HFFc6 (cell line): ENCODE measurements at places on chromosomes 13 and 19.

DNA sequence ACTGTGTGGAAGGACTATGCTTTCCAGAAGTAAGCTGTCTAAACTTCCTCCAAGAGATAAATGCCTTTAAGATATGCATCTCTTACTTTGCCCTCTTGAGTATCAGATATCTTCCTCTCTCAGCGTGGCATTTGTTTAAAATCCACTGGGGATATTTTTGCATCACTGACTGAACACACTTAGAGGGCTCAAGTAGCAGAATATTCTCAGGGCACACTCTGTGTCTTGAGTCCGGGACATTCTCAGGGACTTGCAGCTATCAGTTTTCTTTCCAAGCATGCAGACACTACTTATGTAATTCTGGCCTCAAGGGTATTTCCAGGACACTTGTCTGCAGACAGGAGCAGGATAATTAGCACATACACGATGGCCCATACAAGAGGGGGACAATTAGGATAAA lies 84.7 kb downstream of the ERCC5 start:
- DNase-seq: no peak

DNA sequence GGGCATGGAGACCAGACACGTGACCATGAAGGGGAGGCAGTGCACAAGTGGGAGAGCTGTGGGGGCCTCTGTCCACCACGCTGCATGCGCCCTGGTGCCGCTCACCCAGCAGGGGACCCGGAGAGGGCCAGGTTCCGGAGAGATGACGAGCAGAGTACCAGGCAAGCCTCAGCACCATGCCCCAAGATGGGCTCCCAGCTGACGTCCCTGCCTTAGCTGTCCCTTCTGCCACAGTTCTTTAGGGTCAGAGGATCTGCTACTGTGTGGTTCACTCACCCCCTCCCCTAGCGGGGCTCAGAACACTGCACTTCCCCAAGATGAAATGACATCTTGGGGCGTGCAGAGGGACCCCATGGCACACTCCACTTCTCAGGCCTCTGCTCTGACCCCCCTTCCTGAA lies 9.6 kb upstream of the PRKD2 start:
- DNase-seq: no peak

- DNase-seq: no peak
Measured at GRCh38 chr13:86788616-86789015, 882.6 kb upstream of the SLITRK5 start.

DNA sequence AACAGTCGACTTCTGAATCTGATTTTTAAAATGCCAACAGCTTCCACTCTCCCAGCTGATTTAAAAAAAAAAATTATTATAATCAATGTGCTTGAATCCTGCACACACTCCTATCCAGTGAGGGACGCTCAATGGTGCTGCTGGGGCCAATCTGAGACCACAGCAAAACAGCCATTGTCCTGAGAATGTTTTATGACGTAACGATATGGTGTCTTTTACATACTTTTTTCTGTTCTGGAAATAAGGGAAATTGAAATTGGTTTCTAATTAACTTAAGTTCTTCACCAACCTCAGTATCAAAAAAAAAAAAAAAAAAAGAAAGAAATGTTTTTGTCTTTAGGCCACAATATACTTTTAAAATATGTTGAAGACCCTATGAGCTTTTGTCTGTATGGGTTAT lies 66.1 kb upstream of the SOX1 start:
- DNase-seq: no peak

GRCh38 chr13:42009057-42009456 lies 39.4 kb upstream of the DGKH start:
- no peak for DNase-seq

GRCh38 chr13:30714629-30715371 lies 20.5 kb upstream of the ALOX5AP start:
- DNase-seq: no peak

- DNase-seq: no peak
Measured at GRCh38 chr19:36008336-36008978, at the start of gene SYNE4. TSS of gene SYNE4 (minus strand) at chr19:36008813. CDS start at chr19:36008681, 132 bp downstream.

GRCh38 chr13:97112446-97113152 lies 109.5 kb upstream of the MBNL2 start:
- DNase-seq: no peak

- DNase-seq: no peak
Measured at GRCh38 chr13:102708211-102708610, 13.4 kb upstream of the METTL21C start.

GRCh38 chr13:98083936-98084335 lies 59.0 kb upstream of the FARP1 start:
- DNase-seq: peak; percentile 40

DNA sequence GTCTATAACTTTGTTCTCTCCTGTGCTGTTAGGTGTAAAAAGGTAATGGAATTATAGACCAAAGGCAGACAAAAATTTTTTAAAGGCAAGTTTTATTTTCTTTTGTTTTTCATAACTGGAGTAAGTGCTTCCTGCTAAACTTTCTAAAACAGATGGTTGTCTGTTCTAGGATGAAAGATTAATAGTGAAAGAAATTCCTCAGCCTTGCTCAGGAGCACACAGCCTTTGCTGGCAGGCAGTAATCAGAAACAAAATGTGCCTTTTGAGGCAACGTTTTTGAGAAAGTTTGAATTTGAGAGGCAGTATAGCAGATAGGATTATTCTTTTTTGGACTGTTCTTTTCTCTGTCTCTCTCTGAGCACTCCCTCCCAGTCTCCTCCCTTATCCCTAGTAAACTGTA lies 2749.5 kb downstream of the PCDH9 start:
- no peak for DNase-seq

- DNase-seq: no peak
Measured at GRCh38 chr13:112260108-112261055, 115.8 kb upstream of the SPACA7 start.

DNA sequence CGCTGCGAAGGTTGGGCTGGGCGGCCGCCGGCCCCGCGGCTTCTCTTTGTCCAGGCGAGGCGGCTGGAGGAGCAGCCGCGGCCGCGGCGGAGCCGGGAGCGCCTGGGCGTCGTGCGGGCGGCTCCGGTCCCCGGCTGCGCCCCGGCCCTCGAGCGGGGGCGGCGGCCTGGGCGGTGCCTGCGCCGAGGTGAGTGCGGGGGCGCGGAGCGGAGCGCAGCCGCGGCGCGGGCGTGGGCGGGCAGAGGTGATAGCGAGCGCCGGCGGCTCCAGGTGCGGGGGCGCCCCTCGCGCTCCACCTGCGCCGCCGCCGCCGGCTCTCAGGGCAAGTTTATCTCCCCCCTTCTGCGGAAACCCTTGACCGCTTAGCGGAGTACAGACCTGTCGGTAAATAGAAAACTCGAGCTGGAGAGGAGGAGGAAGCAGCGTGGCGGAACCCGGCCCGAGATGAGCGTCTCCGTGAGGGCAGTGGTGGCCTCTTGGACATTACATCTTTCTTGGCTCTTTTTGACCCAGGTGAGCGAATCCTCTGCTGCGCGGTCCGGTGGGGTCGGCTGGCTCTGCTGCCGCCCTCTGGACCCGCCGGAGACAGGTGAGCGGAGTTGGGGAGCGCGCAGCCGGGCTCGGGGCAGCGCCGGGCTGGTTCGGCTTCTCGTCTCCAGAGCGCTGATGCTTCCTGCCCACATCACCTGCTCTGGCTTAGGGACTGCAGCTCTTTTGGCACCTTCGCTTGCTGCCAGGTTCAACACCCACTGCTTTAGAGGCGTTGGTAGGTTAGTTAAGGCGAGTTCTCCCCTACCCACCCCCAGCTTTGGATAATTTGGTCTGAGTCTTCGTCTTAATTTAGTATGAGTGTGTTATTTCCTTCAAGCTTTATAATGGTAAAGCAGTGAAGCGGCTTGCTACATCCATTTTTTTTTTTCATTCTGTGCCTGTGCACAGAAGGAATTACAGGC lies at the start of gene MTUS2:
Gene MTUS2 (plus strand): TSS at position 241 of the 953 bp plus-strand sequence.
- no peak for DNase-seq
